ENCODE measurements at places on chromosomes 6 and 20. TPM values are rescaled to one million over a fixed set of nuclear protein-coding genes. Genes with fewer than 3 reads are reported as not detected.

GRCh38 chr6:36907781-36908180, 22.0 kb downstream of the C6orf89 start:
- peak; percentile 76 for DNase-seq

The GRIK2 gene
- total RNA-seq: 1.2 TPM

DNA sequence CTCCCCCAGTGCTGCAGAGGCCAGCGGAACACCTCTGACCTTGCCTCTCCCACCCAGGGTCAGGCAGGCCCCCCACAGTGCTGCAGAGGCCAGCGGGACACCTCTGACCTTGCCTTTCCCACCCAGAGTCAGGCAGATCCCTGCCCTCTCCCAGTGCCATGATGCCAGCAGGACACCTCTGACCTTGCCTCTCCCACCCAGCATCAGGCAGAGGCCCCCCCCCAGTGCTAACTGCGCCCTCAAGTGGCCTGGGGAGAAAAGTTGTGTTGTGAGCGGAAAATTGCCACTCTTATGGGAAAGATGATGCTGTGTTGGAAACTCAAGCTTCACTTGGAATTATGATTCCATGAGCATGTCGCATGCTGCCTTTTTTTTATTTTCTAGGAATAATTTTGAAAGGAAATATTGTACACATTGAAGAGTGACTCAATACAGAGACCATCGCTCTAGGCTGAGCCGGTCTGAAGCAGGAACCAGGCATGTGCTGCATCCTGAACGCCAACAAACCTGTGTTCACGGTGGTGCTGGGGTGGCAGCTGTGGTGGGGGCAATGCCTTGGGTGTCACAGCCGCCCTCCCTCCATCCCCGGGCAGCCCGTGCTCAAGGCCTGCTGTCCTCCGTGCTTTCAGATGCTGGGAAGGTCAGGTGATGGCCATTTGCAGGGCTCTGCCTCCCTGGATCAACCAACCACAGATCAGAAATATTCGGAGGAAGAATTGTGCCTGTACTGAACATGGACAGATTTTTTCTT, 98.6 kb downstream of the CDH4 start:
- DNase-seq: no peak

GRCh38 chr6:849075-849506, 156.2 kb upstream of the EXOC2 start:
- DNase-seq: no peak

DNA sequence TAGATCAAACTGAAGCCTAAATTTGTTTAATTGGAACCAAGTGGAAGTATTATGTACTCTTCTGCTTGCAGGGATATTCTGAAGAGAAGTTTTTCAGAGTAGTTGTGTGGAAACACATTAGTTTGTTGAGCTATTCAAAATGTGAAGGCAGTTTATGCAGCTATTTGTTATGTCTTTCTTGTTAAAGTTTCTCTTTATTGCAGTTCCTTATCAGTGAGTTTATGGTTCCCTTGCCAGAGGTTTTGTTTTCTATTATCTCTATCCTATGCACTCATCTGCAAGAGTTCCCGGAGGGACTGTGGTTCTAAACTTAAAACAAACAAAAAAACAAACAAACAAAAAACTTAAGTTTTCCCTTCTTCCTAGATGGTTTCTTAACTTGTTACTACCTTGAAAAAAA, 143.7 kb upstream of the SLC22A16 start:
- no peak for DNase-seq

DNA sequence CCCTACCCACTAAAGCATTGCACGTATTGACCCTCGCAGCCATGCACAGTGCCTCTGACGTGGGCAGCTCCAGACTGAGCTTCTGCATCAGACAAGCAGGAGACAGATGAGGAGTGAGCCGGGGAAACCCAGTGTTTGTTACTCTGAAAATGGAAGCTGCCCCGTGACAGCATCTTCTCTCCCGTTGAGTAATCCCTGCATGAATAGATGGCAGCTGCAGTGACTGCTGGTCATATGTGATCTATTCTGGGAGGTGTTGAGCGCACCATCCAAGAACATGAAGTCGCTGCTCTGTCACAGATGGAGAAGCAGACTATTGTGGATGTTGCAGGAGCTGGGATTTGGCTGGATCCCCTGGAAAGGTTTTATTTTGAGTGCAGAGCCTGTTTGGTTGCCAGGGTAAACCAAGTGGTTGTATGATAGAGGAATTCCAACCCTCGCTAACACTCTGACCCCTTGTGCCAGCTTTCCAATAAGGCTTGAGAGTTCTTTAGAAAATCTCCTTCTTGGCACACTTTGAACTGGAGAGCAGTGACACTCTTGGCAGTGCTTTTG, 242.2 kb downstream of the NRN1 start:
- no peak for DNase-seq

GRCh38 chr6:15363164-15363522, 117.3 kb downstream of the JARID2 start:
- DNase-seq: no peak

The TCF21 gene
- total RNA-seq: 10.9 TPM

The RBM24 gene
- total RNA-seq: 4.2 TPM
